ENCODE measurements at places on chromosomes 3 and 15. TPM values are rescaled to one million over a fixed set of nuclear protein-coding genes. Genes with fewer than 3 reads are reported as not detected.
A peak's percentile ranks its signal among the peaks of the same experiment; 100 is the strongest.

The THSD4 gene
- total RNA-seq: not detected

The NANOGP8 gene
- total RNA-seq: not detected

The WDR72 gene
- not detected for total RNA-seq

The TMC3 gene
- not detected for total RNA-seq

The CLRN1 gene
- total RNA-seq: not detected

The EHHADH gene
- total RNA-seq: 1.1 TPM

The FAM98B gene
- total RNA-seq: 19.6 TPM

The SEMA3F gene
- total RNA-seq: 0.18 TPM

The PRTG gene
- total RNA-seq: not detected

The DLEC1 gene
- 16.3 TPM for total RNA-seq

The SMCO1 gene
- total RNA-seq: not detected

The TNNC1 gene
- 3.7 TPM for total RNA-seq

DNA sequence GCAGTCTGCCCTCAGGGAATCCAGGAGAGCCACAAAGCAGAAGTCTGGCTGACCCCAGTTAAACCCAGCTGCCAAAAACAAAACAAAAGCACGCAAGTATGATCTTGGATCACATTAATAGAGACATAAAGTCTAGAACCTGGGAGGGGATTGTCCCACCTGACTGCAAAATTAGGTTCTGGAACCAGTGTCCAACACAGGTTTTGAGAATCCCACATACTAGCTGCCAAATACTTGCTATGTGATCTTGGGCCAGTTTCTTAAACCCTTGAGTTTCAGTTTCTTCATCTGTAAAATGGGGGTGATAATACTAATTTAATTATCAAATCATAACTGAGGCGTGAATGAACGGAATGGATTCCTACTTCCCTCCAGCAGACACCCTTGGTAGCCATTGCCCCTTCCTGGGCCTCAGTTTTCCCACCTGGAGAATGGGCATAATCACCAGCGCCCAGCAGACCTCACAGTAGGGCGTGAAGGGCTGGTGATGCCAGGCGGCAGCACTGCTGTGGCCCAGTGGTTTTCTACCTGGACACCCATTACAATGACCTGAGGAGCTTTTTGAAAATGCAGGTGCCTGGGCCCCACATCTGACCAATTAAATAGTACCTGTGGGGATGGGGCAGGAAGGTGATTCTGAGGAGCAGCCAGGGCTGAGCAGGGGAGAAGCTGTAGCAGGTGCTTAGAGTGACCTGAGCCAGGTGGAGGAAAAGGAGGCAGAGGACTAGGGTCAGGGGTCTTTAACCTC lies 32.2 kb downstream of the GRIP2 start:
- DNase-seq: no peak

DNA sequence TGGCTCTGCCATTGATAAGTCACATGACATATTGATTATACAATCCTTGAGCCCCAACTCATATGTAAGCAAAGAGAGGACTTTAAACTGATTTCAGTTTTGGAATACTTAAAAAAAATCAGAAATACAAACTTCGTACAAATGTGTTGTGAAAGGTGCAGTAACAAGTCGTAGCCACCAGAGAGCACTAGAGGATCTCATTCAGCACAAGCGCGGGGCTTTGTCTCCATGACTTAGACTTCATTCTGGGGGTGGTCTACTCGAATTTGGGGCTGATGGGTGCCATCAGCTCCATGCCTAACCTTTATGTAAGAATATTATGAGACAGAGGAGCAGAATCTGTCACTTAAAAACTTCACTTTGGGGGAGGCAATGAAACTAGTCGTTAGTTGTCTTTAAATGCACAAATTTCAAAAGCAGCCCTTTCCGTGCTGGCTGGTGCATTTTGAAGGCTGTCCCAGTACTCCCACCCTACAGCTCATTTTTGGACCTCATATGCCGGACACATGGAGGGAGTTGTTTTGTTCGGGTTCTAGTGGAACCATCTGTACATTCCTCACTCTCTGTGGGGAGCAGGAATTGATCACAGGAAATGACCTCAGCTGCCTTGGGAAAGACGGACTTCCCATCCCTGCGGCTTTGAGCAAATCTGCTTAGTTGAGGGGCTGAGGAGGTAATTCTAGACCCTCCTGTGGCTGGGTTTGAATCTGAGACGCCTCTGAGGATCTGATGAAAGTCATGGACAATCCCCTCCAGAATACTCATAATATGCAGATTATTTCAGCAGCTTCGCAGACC lies 27.5 kb upstream of the MASP1 start:
- DNase-seq: no peak

DNA sequence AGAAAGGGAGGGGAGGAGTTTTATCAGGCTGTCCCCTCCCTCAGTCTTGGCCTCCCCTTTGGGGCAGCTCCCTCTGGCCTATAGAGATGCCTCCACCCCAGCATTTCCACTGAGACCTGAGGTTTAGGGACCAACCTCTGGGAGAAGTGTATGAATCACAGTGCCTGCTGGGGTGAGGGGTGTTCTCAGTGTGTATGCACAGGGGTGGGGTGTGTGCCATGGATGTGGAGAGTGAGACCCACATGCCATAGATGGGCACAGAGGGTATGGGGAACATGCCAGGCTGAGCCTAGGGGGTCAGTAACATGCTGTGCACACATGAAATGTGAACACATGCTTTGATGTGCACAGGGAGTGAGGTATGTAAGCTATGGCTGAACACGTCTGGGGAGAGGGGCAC lies 12.4 kb upstream of the ANKRD63 start:
- no peak for DNase-seq

GRCh38 chr3:94413336-94414108 lies 350.7 kb downstream of the NSUN3 start:
- DNase-seq: no peak

DNA sequence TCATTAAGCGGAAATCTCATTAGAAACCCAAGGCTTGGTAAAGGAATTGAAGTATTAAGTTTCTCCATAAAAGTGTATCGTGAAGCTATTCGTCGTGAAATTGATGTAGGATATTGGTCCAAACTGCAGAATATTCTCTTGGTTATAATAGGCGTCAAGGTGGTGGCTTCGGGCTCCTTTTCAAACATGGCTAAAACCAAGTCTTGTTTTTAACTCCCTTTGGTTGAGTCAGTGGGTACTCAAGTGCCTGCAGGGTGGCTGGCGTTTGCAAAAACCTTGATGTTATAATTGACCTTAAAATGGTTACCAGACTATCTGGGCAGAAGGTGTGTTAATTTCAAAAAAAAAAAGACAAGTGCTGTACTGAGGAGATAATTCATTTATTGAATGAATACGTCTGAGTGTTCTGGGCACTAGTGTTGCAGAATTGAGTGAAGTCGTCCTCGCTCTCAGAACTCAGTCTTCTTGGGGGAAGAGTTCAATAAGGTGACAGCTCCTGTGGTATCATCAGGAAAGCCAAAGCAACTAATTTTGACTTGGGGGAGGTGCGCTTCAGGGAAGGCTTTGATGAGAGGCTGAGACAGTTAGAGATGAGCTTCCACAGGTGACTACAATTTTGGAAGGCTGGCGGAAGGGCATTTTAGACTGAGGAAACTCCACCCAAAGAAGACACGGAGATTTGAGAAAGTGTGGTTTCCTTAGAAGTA lies 1.5 kb downstream of the UBE2Q2 start:
- DNase-seq: no peak

GRCh38 chr3:36558961-36559360 lies 178.7 kb downstream of the STAC start:
- DNase-seq: no peak

DNA sequence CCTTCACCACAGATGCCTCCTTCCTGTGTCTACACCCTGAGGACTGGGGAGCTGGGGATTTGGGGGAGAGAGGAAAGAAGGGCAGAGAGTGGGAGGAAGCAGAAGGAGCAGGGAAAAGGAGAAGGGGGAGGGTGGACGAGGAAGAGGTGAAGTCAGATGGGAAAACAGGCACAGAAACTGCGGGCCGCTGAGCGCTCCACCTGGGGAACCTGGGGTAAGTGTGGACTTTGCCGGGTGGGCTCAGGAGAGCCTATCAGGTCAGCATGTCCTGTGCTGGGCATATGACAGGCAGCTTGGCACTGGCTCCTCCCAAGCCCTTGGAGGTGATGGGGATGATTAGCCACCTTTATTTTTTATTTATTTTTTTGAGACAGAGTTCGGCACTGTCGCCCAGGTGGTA lies 62.6 kb downstream of the CORO2B start:
- no peak for DNase-seq

GRCh38 chr15:64651601-64652191 lies 123.7 kb downstream of the RBPMS2 start:
- DNase-seq: peak; percentile 34

DNA sequence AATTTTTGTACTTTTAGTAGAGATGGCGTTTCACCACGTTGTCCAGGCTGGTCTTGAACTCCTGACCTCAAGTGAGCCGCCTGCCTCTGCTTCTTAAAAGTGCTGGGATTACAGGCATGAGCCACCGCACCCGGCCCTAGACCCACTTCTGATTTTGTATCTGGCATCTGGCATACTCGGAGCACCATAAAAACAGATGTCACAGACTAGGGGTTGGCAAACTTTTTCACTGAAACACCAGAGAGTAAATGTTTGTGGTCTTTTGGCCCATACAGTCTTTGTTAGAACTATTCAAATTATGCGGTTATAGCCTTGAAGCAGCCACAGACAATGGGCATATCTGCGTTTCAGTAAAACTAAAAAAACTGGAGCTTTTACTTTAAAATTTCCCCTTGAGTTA lies 110.7 kb downstream of the TJP1 start:
- no peak for DNase-seq

DNA sequence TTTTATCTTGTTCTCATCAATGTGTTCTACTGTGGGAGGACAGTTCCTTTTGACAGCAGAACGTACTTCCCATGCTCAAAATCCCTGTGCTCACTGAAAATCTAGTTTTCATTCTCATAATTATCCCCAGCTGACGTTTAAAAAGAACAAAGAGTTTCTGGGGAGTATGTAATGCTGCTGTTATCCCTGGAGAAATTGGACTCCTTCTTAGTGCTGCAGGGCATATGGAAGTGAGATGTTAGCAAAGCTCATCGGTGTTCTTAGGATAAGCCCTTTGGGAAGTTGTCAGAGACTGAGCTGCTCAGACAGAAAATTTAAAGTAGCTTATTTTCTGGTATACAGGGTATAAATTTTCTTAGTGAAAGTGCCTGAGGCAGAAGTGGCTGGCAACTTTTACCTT lies 66.5 kb downstream of the CDAN1 start:
- DNase-seq: no peak

GRCh38 chr3:47016086-47016933 lies 36.8 kb downstream of the NBEAL2 start:
- no peak for DNase-seq

- no peak for DNase-seq
Measured at GRCh38 chr3:177147790-177148189, 49.5 kb downstream of the TBL1XR1 start.

DNA sequence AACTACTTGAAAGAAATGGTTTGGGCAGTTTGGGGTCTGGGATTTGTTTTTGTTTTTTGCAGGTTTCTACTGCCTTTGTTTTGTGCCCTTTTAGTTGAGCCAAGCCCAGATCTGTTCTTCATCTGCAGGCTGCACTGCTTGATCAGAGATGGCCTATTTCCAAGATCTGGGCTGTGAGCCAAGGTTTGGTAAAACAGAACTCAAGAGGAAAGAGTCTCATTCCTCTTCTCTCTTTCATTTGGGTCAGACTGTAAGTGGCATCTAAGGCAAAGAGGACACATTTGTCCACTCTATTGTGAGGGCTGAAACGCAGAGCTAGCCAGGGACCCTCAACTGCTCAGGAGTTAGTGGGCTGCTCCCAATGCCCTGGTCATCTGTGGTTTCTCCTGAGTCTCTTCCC lies 104.4 kb upstream of the UBE3A start:
- no peak for DNase-seq

DNA sequence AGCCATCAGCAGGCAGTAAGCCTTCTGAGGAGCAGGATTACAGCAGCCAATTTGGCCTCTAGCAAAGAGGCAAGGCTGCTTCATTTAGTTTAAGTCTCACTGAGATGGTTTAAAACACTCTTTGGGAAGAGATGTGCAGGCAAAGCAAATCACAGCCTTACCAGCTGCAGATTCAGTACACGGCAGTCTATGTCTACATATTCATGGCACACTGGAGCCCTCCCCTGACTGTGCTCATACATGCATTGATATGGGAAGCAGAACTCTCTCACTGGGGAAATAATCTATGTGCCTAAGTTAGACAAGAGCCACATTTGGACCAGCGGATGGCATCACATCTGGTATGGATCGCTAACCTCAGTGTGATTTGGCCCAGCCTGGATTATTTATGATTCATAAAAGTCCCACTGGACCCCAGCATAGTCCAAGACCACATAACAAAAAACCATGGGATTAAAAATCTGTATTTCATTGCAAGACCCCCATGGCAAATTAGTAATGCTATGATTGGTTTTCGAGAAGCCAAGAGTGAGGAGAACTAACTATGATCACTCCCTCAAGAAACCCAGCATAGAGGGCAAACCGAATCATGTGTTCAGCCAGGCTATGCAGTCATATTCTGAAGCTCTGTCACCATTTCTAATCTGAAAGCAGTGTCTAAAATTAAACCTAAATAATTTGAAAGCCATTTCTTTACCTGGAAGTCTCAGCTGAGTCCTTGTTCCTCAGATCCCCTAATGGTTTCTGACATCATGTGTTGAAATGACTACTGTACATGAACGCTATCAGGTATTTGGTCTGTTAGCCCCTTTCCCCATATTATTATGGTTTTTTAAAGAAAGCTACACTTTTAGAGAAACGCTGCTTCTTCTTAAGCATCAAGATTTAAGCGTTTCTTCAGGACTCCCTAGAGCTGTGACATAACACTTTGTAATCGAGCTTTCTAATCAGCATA lies 1.2 kb downstream of the PRICKLE2 start:
- DNase-seq: no peak

DNA sequence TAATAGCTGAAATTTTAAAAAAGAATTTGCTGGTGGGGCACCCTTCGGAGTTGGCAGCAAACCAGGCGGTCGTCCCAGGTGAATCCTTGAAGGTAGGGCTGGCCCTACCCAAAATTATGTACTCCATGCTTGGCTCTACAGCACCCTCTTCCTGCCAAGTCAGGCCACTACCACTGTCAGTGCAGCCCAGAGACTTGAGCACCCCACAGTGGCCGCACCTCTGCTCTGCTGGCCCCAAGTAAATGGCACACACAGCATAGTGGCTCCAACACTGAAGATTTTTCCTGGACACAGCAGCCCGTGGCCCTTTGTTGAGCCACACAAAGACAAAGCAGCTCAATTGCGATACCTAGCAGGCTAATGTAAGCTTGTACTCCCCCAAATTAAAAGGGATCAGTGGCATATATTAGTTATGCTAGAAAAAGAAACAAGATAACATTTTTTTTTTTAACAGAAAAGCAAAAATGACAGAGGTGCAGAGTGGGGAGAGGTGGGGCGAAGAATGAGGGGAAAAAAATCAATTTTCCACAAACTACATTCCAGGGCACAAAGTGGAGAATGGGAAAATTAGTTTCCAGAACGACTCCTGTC lies 250.5 kb downstream of the UACA start:
- DNase-seq: peak; percentile 22

DNA sequence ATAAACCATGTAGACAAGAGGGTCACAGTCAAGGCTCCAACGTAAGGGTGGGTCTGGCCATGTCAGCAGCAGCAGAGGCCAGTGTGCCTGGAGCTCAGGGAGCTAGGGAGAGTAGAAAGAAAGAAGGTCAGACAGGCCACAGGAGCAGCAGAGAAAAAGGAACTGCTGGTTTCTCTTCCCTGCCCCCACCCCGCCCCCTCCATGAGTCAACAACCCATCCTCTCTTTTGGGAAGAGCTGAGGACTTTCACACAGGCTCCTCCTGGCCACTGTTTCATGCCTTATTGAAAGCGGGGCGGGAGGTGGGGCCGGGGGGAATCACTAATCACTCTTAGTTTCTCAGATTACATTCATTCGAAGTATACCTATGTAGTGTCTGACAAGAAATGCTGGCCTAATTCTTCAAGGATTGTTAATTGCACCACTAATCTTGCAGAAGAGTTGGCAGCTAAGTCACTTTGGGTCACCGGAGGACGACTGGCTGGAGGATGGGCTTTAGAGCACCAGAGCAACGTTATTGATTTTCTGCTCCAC lies 9.1 kb upstream of the SCG3 start:
- DNase-seq: no peak
